ENCODE measurements at places on chromosomes 5 and 9.

DNA sequence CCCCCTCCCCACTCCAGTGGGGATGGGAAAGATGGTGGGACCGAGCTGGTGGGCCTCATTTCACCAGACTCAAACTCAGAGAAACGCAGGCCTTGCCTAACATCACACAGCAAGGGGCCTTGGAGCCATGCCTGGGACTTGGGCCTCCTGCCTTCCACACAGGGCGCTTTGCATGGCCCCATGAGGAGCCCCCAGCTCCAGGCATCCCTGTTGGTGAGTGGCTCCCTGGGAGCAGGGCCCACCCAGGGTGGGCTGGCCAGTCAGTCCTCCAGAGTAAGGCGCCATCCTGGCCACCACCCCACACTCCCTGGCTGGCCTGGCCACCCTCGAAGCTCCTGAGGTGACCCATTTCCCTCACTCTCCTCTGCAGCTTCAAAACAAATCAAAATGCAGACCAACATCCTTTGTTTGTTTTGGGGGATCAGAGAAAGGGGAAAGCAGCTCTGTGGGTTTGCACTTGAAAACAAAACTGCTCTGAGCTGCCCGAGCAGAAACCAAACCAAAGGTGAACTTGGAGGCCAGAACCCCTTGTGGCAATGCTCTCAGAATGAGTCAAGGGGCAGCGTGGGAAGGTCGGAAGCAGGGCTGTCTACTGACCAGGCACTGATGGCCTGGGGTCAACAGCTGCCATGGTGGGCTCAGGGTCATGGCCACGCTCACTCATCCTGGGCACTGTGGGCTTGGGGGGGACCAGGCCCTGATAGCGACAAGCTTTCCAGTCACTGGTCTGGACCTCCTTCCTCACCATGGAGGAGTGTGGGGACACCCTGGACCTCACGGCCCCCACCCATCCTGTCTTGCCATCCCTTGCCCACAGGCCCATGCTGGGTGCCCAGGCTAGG lies 37.0 kb upstream of the VDAC1 start:
- no peak for DNase-seq

- DNase-seq, result no peak
Observed at GRCh38 chr5:91416491-91416890, 33.4 kb upstream of the ARRDC3 start.

DNA sequence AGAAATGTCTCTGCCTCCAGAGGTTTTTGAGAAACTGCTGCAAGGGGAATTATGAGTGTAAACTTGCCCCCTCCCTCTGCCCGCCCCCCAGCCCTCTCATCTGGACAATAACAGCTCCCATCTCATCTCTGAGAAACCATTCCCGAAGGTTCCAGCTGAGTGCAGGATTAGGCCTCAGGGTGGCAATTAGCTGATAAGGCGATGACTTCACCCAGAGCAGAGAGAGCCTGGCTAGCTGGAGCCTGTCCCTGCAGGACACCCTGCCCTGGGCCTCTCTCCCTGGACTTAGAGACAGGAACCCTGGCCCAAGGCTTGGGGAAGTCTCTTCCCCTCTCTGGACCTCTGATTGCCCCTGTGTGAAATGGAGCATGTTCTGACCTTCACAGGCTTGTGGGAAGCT lies 45.7 kb upstream of the HAND1 start:
- DNase-seq, result no peak

DNA sequence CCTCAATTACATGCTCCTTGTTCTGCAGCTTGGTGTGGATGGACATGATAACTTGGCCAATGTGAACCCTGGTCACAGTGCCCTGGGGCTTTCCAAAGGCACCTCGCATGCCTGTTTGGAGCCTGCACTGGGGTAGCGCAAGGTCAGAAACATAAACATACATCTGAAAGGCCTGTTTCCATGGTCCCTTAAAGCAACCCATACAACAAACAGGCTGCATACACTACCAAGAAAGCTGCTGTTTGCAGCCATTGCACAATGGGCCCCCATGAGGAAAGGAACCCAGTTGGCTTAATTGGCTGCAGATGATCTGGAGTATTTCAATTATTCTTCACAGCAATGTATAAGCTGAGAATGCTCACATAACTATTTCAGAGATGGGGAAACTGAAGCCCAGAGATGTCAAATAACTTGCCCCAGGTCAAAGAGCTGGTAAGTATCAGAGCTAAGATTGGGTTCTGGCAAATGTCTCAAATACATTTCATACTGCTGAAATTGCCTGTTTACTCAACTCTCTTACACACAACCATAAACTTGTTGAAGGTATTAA lies 233.9 kb downstream of the ASTN2 start:
- no peak for DNase-seq

DNA sequence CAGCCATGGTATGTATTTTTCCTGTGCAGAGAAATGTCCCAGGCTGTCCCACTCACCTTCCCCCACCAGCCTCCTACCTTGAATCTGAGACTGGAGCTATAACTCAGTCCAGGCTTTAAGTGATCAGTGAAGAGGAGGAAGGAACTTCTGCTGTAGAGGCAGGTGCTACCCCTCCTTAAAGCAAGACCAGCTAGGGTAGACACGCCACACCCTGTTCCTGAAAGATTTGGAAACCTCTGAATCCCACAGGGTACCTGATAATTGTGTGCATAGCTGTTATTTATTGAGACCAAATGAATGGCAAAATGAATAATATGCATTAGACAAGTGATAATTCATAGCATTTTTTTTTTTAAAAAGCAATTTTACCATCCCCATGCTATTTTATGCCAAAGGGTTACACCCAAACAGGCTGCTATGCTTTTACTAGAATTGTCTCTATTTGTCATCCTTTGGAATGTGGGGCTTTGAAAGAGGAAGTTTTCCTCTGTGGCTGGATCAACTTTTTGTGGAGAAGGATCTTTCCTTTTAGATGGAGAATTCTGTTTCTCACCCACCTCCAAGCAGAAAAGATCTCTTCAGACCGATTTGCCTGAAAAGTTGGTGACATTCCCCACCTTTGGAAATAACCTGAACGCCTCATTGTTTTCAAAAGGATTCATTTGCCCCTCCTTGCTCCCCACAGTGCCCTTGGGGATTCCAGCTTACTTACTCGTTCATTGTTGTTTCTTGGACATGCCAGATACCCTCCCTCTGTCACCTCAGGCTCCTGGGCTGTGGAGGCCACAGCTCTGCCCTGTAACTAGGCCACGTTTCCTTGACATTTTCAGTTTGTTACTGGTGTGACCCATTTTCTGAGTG lies 248.7 kb downstream of the NR3C1 start:
- no peak for DNase-seq

GRCh38 chr5:65391591-65391990 lies 90.1 kb downstream of the ADAMTS6 start:
- DNase-seq, result no peak

GRCh38 chr5:150413176-150413901 lies 629 bp upstream of the CD74 start:
- no peak for DNase-seq

- DNase-seq, result no peak
Observed at GRCh38 chr5:92402045-92402444, 1018.9 kb upstream of the ARRDC3 start.

- no peak for DNase-seq
Observed at GRCh38 chr5:142605611-142606010, 80.3 kb downstream of the FGF1 start.

- DNase-seq, result no peak
Observed at GRCh38 chr5:175816348-175816747, 55.0 kb upstream of the CPLX2 start.

- DNase-seq, result no peak
Observed at GRCh38 chr9:91660521-91660920, 236.9 kb upstream of the NFIL3 start.

DNA sequence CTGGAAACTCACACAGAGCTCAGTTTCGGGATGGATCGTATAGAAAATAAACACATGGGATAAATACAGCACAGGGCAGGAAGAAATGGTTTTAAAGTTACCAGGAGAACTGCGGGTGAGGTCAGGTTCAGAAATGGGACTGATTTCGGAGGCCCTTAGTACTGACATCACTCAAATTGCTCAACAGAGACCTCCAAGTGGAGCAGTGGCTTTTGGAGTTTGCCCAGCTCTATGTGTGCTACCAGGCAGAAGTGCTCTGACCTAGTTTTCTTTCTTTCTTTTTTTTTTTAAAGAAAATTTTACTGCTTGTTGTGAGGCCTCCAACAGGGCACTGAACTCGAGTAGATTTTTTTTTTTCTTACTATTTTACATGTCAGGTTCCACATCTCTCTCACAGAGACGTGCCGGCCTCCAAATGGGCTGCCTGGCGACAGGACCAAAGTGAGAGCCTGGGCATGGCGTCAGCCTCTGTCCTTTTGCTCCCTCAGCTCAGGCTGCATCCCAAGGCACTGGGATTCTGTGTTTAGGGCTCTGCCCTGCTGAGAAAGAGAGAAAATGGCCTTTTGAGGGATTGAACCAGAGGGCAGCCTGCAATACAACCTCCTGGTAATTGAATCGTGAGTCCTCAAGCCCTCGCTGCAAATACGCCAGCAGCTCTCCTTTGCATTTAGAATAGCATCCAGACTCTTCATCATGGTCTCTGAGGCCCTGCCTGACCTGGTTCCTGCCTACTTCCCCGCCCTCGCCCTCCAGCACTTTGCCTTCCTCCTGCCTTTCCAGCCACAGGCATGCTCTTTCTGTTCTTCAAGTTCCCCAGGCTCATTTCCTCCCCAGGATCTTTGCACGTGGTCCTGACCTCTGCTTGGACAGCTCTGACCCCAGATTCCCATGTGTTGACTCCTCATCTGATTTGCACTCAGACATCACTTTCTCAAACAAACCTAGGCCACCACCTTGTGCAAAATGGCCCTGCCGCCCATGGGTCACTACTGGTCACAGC lies 173.5 kb downstream of the FGF1 start:
- no peak for DNase-seq

DNA sequence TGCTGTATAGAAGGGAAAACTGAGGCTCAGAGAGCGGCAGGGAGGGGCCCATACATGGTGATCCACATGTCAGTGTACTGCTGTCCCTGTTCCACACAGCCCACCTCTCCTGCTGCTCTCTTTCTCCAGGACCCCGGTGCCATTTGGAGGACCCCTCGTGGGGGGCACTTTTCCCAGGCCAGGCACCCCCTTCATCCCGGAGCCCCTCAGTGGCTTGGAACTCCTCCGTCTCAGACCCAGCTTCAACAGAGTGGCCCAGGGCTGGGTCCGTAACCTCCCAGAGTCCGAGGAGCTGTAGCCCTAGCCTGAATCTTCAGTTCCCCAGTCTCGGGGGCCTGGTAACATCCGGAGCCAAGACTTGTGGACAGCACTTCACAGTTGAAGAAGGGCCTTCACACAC lies 15.5 kb downstream of the MYOZ3 start:
- DNase-seq, result no peak

GRCh38 chr5:168408561-168409305 lies 77.5 kb upstream of the RARS1 start:
- no peak for DNase-seq

DNA sequence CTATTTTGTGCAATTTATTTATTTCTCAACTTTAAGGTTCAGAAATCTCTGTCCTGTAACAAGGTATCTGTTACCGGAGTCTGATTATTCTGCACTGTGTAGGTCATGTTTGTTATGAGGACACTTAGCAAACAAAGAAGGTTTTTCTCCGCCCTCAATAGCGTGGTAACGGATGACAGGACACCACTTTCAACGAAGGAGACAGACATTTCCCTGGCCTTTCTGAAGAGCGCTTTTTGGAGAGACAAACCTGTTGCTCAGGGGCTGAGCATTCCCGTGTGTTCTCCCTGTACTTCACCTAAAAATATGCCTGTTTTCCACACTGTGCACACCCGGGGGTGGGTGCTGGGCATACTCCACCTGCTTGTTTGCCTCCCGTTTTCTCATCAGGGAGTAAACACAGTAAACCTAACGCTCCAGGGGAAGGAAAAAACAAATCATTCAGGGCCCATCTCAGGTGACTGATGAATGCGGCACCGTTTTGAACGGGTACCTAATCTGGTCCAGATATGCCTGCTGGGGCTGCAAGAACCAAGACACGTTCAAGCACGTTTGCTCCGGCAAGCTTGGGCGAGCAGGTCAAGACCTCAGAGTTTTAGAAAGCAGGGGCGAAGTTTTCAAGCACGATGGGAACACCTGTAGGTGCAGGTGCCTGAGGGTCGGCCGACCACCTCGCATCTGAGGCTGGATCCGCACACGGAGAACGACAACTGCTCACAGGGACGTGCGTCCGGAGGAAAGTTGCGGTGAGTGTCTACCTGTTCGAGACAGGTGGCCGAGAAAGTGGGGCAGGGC lies 859 bp downstream of the RETREG1 start:
- no peak for DNase-seq

GRCh38 chr9:136438548-136439480 lies 831 bp downstream of the INPP5E start:
- DNase-seq, result no peak

- DNase-seq, result no peak
Observed at GRCh38 chr5:172630482-172630881, 10.6 kb upstream of the NEURL1B start.

DNA sequence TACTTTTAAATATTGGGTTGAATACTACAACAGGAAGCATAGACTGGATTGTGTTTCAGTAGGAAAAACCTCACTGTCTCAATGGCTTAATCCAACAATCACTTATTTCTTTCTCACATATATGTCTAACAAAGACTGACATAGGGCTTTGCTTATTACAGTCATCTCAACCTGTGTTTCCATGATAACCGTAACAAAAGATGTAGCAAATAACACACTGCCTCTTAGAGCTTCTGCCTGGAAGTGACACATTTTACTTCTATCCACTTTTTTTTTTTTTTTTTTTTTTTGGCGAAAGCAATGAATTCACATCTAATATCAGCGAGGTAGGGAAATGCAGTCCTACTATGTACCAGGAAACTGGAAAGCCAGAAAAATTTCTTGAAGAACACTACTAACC lies 204.9 kb upstream of the CDKN2B start:
- no peak for DNase-seq
